ENCODE measurements at places on chromosomes 12 and 14.

DNA sequence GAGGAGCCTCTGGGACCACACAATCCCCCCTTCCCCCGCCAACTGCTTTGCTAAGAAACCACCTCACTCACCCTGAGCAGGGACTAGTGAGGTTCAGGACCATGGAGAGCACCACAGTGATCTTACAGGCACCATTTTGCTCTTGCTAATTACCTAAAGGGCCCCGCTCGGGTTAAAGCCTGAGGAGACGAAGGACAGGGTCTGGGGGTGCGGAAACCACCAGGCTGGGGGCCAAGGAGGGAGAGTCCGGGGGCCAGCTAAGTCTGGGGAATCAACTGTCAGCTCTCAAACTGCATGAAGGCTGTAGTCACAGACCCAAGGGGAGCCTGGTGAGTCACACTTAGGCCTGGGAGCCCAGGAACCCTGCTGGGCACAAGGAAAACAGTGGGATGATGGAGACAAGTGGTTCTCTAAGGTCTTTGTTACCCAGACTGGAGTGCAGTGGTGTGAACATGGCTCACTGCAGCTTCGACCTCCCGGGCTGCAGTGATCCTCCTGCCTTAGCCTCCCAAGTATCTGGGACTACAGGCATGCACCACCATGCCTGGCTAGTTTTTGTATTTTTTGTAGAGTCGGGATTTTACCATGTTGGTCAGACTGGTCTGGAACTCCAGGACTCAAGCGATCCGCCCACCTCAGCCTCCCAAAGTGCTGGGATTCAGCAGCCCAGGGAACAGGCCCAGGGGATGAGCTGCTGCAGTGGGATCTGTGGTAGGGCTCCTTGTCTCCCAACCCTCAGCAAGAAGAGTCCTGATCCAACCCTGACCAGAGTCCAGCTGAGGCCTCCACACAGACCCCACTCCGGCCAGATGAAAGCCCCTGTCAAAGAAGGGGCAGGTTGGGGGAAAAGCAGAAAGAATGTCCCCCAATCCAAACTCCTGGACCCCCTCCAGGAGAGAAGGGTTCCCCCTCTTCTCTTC lies 98.8 kb downstream of the CALM1 start:
- H3K36me3 ChIP-seq, result no peaks in the 10 kb centered on the region
- no peak overlapping the region for H3K27ac ChIP-seq
- H3K4me1 ChIP-seq, result peaks cover 18% of the 10 kb centered on the region
- no peak overlapping the region for H3K4me3 ChIP-seq
- DNase-seq, result peak; percentile 53

- no peaks in the 10 kb centered on the region for H3K4me1 ChIP-seq
- DNase-seq, result no peak
- H3K27me3 ChIP-seq, result peaks cover 7% of the 10 kb centered on the region
- H3K4me3 ChIP-seq, result no peak overlapping the region
- H3K27ac ChIP-seq, result no peak overlapping the region
These were observed 218.1 kb downstream of the APAF1 start for GRCh38 chr12:98863167-98863566.

- DNase-seq, result no peak
- no peaks in the 10 kb centered on the region for H3K4me1 ChIP-seq
- H3K27me3 ChIP-seq, result no peaks in the 10 kb centered on the region
- H3K36me3 ChIP-seq, result no peaks in the 10 kb centered on the region
- H3K4me3 ChIP-seq, result no peak overlapping the region
- no peak overlapping the region for H3K27ac ChIP-seq
These were observed 84.7 kb downstream of the DACT1 start for GRCh38 chr14:58722441-58722840.

GRCh38 chr12:84166812-84167211 lies 745.8 kb downstream of the SLC6A15 start:
- no peak overlapping the region for H3K27ac ChIP-seq
- H3K36me3 ChIP-seq, result no peaks in the 10 kb centered on the region
- H3K4me3 ChIP-seq, result no peak overlapping the region
- DNase-seq, result no peak
- H3K27me3 ChIP-seq, result no peaks in the 10 kb centered on the region

DNA sequence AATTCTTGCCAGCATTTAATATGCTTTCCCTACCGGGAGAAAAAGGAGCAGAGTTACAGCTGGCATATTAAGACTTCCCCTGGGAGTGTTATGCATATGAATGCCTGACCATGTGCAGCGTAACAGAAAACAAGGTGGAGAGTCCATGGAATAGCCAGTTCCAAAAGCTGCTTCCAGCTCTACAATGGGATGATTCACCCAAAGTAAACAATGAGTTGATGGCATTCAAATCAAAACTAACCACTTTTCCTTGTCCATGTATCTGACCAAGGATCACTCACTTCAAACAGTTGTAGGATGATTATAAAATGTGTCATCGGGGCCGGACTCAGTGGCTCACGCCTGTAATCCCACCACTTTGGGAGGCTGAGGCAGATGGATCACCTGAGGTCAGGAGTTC lies 48.1 kb upstream of the BICDL1 start:
- H3K4me1 ChIP-seq, result peaks cover 23% of the 10 kb centered on the region
- H3K27me3 ChIP-seq, result no peaks in the 10 kb centered on the region
- no peak overlapping the region for H3K27ac ChIP-seq
- no peak overlapping the region for H3K4me3 ChIP-seq
- DNase-seq, result peak; percentile 89

DNA sequence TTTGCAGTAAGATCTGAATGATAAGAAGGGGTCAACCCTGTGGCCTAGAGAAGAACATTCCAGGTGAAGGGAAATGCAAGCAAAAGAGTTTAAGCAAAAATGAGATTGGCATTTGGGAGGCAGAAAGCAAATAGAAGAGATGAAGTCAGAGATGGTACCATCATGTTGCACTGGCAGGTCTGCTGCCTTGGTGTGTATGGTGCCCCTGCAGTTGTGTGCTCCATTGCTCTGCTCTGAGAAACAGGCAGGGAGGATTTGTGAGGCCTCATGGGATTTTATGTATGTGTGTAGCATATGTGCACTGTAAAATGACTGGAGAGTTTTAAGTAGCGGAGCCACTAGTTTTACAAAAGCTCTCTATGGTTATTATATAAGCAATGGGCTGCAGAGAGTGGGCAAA lies 6.6 kb downstream of the LDHB start:
- no peaks in the 10 kb centered on the region for H3K27me3 ChIP-seq
- no peaks in the 10 kb centered on the region for H3K4me1 ChIP-seq

DNA sequence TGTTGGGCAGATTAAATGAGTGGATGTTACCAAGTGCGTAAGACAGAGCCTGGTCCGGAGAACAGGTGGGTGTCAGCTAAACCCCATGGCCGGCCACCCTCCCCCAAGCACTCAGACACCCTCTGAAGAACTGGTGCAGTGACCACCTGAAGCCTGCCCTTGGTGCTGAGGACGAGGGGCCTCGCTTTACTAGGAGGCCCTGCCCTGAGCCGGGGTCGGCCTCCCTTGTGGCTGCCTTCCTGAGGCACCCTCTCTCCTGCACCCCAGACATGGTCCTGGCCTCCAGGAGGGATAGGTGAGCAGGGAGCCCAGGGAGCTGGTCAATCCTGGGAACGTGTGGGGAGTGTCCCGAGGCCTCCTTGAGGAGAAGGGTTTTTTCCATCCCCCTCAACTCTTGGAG lies 4.9 kb upstream of the KIF26A start:
- H3K27ac ChIP-seq, result no peak overlapping the region
- no peaks in the 10 kb centered on the region for H3K36me3 ChIP-seq
- no peak overlapping the region for H3K4me3 ChIP-seq
- no peaks in the 10 kb centered on the region for H3K4me1 ChIP-seq
- DNase-seq, result no peak

GRCh38 chr12:47078733-47079467 lies 521 bp upstream of the PCED1B start:
- H3K4me1 ChIP-seq, result 0 out of 2 replicates have a peak, but pooled peaks cover 5% of the 10 kb centered on the region
- no peak overlapping the region for H3K27ac ChIP-seq
- peak overlapping the region; percentile 22 for H3K4me3 ChIP-seq
- no peaks in the 10 kb centered on the region for H3K36me3 ChIP-seq

DNA sequence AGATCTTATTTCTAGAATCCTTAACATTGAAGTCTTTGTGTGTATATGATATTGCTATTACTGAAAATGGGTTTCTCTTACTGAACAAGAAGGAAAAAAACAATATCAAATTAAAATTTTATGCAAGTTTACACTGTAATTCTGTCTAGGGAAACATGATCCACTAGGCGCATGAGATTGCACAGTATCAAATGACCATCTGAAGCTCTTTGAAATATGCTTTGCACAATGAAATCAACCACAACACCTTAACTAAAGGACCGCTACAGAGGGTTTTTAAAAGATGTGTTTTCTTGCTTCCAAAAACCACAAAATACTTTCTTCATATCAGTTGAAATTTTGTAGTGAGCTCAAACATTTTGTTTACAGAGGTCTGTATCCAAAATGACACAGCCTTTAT lies 15.1 kb upstream of the KERA start:
- H3K4me1 ChIP-seq, result no peaks in the 10 kb centered on the region
- no peaks in the 10 kb centered on the region for H3K27me3 ChIP-seq
- H3K27ac ChIP-seq, result no peak overlapping the region

GRCh38 chr14:89660166-89660565 lies 243.1 kb upstream of the FOXN3 start:
- peaks cover 37% of the 10 kb centered on the region for H3K4me1 ChIP-seq
- no peaks in the 10 kb centered on the region for H3K36me3 ChIP-seq
- H3K4me3 ChIP-seq, result no peak overlapping the region
- H3K27me3 ChIP-seq, result no peaks in the 10 kb centered on the region

GRCh38 chr12:78863482-78864402 lies 832 bp upstream of the SYT1 start:
- no peak overlapping the region for H3K27ac ChIP-seq
- H3K27me3 ChIP-seq, result no peaks in the 10 kb centered on the region
- no peaks in the 10 kb centered on the region for H3K4me1 ChIP-seq
- no peaks in the 10 kb centered on the region for H3K36me3 ChIP-seq
- H3K4me3 ChIP-seq, result no peak overlapping the region

GRCh38 chr14:87405563-87405962 lies 587.4 kb downstream of the GALC start:
- H3K27ac ChIP-seq, result no peak overlapping the region
- H3K4me3 ChIP-seq, result no peak overlapping the region
- no peaks in the 10 kb centered on the region for H3K27me3 ChIP-seq
- H3K36me3 ChIP-seq, result no peaks in the 10 kb centered on the region
- no peaks in the 10 kb centered on the region for H3K4me1 ChIP-seq
- no peak for DNase-seq

- H3K4me1 ChIP-seq, result no peaks in the 10 kb centered on the region
- H3K27me3 ChIP-seq, result peaks cover 1% of the 10 kb centered on the region
- no peak for DNase-seq
- H3K4me3 ChIP-seq, result no peak overlapping the region
- H3K27ac ChIP-seq, result no peak overlapping the region
These were observed 171.2 kb downstream of the CALM1 start for GRCh38 chr14:90567991-90568390.

- H3K4me3 ChIP-seq, result no peak overlapping the region
- H3K36me3 ChIP-seq, result no peaks in the 10 kb centered on the region
- H3K27ac ChIP-seq, result no peak overlapping the region
- H3K27me3 ChIP-seq, result peaks cover 15% of the 10 kb centered on the region
- H3K4me1 ChIP-seq, result 0 out of 2 replicates have a peak, but pooled peaks cover 5% of the 10 kb centered on the region
These were observed 54.6 kb downstream of the CALM1 start for GRCh38 chr14:90451443-90451842.

GRCh38 chr12:77687321-77687720 lies 143.4 kb upstream of the NAV3 start:
- no peak for DNase-seq
- H3K27me3 ChIP-seq, result no peaks in the 10 kb centered on the region
- H3K4me1 ChIP-seq, result no peaks in the 10 kb centered on the region
- H3K4me3 ChIP-seq, result no peak overlapping the region
- no peaks in the 10 kb centered on the region for H3K36me3 ChIP-seq

GRCh38 chr14:102548616-102549240 lies 39.2 kb upstream of the ANKRD9 start:
- no peaks in the 10 kb centered on the region for H3K36me3 ChIP-seq
- peaks cover 38% of the 10 kb centered on the region for H3K4me1 ChIP-seq
- H3K27me3 ChIP-seq, result no peaks in the 10 kb centered on the region
- DNase-seq, result no peak
- no peak overlapping the region for H3K27ac ChIP-seq

- H3K36me3 ChIP-seq, result no peaks in the 10 kb centered on the region
- H3K27ac ChIP-seq, result no peak overlapping the region
- DNase-seq, result no peak
- H3K4me1 ChIP-seq, result no peaks in the 10 kb centered on the region
- peaks cover 51% of the 10 kb centered on the region for H3K27me3 ChIP-seq
These were observed 294.5 kb downstream of the CACNA1C start for GRCh38 chr12:2347137-2347843.

DNA sequence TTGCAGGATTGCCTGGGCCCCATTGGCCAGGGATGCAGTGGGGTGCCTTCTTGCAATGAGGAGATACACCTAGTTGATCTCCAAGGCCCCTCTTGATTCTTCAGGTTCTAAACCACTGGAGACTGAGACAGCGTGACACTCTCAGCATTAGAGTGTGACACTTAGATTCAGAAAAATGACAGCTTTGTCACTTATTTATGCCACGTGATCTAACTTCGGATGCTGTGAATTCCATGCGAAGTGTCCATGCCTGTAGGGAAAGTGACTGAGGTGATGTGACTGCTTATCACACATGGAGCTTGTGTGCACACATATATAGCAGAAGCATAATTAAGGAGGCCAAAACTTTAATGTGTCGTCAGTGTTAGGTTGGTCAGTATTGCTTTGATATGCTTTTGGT lies 30.4 kb downstream of the FBXW8 start:
- H3K27me3 ChIP-seq, result no peaks in the 10 kb centered on the region
- no peak overlapping the region for H3K27ac ChIP-seq
- no peaks in the 10 kb centered on the region for H3K4me1 ChIP-seq
- DNase-seq, result no peak
- H3K4me3 ChIP-seq, result no peak overlapping the region
- peaks cover 6% of the 10 kb centered on the region for H3K36me3 ChIP-seq

DNA sequence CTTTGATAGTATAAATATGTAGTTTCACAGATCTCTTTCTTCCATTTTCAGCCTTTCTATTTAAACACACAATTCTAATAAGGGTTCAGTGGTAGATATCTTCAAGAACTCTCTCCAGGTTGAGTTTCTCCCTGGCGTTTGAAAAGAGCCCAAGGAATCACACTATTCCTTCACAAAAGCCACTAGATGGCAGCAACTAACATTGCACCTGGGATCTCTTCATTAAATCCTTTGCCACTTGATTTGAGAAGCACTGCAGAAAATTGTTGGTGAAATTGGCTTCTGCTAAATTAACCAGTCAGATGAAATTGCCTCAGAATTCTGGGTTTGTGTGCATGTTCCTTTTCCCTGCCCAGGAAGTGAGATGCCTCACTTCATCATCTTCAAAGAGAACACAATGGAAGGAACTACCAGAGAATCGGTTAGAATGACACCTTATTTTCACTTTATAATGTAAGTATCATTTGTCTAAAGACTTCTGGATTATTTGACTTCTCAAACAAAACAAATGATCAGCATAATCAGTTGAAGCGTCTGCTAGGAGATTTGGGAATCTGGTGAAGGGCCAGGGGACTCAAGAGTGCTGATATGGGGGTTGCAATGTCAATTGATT lies 6.8 kb downstream of the CCDC198 start:
- H3K36me3 ChIP-seq, result no peaks in the 10 kb centered on the region
- H3K27me3 ChIP-seq, result no peaks in the 10 kb centered on the region
- no peaks in the 10 kb centered on the region for H3K4me1 ChIP-seq
- H3K27ac ChIP-seq, result no peak overlapping the region

DNA sequence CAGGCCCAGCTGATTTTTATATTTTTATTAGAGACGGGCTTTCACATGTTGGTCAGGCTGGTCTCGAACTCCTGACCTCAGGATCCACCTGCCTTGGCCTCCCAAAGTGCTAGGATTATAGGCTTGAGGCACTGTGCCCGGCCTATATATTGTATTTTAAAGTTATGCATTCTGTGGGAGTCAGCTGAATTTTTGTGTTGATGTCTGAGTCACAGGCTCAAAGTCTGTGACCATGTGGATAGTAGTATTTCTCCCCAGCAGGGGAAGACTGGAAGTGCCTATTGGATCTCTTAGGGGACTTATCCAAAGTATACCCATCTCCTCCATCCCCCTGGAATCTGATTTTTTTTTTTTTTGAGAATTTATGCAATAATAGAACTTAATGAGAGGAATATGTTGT lies 43.8 kb upstream of the ATF1 start:
- no peak overlapping the region for H3K27ac ChIP-seq
- no peak overlapping the region for H3K4me3 ChIP-seq
- no peaks in the 10 kb centered on the region for H3K27me3 ChIP-seq
- peak; percentile 21 for DNase-seq
